ENCODE measurements at places on chromosomes 4 and X. TPM values are rescaled to one million over a fixed set of nuclear protein-coding genes. Genes with fewer than 3 reads are reported as not detected.

DNA sequence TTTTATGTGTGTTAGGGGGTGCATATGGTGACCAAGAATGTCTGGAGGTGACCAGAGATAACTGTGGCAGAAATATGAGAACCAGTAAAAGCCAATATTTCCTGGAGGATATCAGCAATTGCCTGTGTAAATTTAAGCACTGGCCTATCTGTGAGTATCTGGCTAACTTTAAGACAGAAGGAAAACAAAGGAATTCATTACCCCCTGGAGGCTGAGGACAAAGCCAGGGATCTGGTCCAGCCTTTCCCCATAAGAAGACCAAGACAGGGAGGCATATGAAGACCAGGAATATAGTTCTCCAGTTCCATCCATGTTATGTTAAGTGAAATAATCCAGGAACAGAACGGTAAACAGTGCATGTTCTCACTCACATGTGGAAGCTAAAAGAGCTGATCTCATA, 49.2 kb downstream of the MFAP3L start:
- DNase-seq: no peak

GRCh38 chr4:57023104-57023503, 44.4 kb downstream of the POLR2B start:
- no peak for DNase-seq

DNA sequence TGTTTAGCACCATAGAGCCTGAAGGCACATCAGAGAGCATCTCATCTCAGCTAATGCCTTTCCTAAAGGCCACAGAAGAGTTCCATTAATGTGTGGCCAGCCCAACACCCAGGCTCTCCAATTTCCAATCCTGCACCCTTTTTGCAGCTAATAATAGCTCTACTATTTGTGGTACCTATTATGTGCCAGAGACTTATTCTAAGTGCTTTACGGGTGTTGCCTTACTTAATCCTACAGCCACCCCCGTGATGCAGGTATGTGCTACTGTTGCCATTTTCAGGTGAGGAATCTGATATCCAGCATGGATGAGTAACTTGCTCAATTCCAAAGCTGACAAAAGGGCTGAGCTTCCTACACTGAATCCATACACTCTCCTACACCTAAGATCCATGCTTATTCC, 217.6 kb upstream of the GALNT7 start:
- DNase-seq: no peak

The C4orf50 gene
- total RNA-seq: 0.03 TPM

The CENPI gene
- 0.46 TPM for total RNA-seq

The TLR10 gene
- total RNA-seq: 0.22 TPM

GRCh38 chrX:10660171-10660570, 39.8 kb upstream of the MID1 start:
- no peak for DNase-seq

DNA sequence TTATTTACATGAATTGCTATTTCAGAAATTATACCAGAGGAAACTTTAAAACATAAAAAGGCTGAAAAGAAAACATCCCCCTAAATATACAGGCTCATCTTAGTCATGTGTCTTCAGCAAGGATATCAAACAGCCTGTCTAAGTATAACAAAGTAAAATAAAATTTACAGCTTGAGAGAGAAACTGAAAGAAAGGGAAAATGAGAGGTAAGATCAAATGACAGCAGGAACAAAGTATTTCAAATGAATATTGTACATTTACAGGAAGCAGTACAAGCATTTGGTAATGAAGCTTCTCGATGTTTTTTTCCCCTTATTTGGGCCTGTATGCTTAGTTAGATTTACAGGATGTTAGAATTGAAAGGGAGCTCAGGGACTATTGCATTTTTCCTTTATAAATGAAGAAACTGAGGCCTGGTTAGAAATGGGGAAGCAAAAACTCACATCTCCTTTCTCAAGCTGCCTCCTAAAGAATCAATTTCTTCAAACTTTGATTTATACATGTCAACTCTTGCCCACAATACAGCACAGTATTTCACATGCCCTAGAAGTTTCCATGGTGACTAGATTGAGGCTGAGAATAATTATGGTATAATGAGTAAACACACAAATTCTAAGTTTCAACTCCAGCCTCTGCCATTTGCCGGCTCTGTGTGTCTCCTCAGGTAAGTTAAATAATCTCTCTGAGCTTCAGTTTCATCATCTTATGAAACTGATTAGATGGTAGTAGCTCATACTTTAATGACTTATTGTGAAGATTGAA, 29.3 kb downstream of the DAPP1 start:
- DNase-seq: no peak

DNA sequence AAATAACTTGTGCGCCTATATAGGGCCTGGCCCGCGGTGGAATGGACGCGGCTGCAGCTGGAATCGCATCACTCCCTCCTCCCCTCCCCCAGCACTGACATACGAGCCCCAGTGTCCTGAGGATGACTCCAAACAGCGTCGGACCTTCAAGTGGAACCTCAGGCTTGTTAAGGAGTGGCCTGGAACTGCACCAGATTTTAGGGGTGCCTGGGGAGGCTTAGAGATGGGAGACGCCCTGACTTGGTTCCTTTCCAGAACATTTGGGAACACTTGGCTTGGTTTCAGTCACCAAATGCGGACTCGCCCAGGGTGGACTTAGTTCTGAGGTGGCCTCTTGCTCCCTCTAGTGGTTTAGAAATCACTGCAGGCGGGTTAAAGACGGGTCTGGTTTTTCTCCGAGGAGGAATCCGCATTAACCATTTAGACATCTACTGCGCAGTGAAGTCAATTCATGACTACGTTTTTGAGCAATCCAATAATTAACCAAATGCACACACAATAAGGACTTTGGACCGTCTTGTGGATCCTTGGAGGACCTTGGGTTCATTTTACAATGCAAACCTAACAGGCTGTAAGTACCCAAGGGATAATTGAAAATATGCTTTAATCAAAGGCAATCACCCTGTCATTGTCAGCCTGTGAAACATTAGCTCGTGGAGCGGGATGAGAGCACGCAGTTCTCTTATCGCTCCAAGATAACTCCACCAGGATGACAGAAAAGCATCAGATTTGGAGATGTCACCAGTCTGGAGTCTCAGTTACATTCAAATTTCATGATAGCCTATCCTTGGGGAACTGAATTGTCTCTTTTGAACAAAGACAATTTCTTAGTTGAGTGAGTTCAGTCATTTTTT, 11.2 kb upstream of the PDGFRA start:
- DNase-seq: peak; percentile 78

The CITED1 gene
- 2.1 TPM for total RNA-seq

- no peak for DNase-seq
Measured at GRCh38 chr4:33975995-33976394, 2268.3 kb downstream of the ARAP2 start.

GRCh38 chr4:25233194-25233593, 639 bp upstream of the PI4K2B start:
- DNase-seq: no peak

The FOXR2 gene
- total RNA-seq: not detected

GRCh38 chrX:95764972-95765451, 919.6 kb upstream of the DIAPH2 start:
- no peak for DNase-seq

The ZIC3 gene
- not detected for total RNA-seq

DNA sequence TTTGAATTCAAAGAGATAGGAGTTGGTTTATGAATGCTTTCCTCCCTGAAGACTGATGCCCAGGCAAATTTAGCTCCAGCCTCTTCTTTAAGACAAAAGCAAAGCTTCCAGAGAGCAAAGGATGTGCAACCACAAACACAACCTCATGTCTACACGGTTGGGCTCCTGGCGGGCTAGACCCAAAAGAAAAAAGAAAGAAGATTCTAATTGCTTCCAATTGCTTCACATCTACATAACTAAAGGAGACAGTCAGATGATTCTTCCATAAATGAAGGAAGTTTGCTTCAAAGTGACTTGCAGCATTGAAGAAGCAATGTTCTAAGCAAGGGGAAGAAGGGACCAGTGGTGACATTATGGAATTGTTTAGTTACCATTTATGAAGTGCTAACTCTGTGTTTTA, 1603.0 kb upstream of the TENM3 start:
- no peak for DNase-seq

GRCh38 chrX:63581398-63581797, 203.6 kb downstream of the ARHGEF9 start:
- DNase-seq: no peak

GRCh38 chr4:146525754-146526153, 4.0 kb upstream of the SLC10A7 start:
- no peak for DNase-seq

The LGI2 gene
- 5.0 TPM for total RNA-seq

DNA sequence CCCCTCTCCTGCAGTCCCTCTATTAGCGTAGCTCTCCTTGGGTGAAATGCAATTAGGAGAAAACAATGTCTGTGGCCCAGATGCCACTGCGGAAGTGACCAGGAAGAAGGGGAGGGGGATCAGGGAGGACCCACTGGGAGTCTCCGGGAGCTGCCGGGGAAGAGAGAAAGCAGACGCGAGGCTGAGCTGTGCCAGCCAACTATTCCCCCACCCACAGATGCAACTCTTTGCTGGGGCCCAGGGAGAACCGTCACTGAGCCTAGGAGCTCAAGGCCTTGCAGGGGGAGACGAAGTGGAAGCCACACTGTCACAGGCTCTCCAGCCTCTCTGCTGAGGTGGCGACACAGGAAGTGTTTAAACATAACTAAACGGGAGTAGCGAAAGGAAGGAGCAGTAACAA, 149.2 kb downstream of the BCOR start:
- DNase-seq: no peak

- no peak for DNase-seq
Measured at GRCh38 chrX:86171366-86171765, 23.1 kb downstream of the DACH2 start.

The HPF1 gene
- total RNA-seq: 18.0 TPM
